ENCODE measurements at places on chromosomes 7 and 10. TPM values are rescaled to one million over a fixed set of nuclear protein-coding genes. Genes with fewer than 3 reads are reported as not detected.
A peak's percentile ranks its signal among the peaks of the same experiment; 100 is the strongest.

XRCC2 gene
- total RNA-seq, result 2.2 TPM

GRCh38 chr10:129963641-129964501 is at the start of gene EBF3:
Gene EBF3, minus strand, starts transcription at chr10:129964274. Its CDS starts 506 bp downstream, at chr10:129963768.
- H3K27ac ChIP-seq, result peak within 1 kb of the TSS; percentile 85
- peaks cover 25% of the 10 kb centered on the region for H3K27me3 ChIP-seq
- DNase-seq, result no peak
- no peaks in the 10 kb centered on the region for H3K36me3 ChIP-seq
- H3K4me1 ChIP-seq, result peaks cover under 1% of the 10 kb centered on the region

DNA sequence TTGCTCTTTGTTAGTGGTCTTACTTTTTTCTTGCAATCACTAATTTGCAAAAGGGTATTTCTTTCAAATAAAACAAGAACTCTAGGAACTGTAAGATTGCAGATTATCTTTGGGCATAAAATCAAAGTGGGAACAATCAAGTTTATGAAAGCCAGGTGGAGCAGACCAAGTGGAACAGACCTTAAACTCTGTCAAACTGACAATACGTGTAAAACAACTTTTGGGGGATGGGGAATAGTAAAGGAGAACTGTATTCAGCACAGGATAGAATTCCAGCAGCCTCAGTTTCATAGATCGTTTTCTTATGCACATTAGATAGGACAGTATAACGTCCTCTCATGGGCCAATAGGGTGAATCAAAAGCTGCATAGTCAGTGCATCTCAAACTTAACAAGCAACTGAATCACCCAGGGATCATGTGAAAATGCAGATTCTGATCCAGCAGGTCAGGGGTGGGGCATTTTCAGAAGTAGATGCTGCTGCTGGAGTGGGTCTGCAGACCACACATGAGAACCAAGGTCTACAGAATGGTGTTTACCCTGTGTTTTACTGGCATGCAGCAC is 120.7 kb downstream of the PIP4K2A start:
- H3K27ac ChIP-seq, result no peak overlapping the region
- H3K4me1 ChIP-seq, result no peaks in the 10 kb centered on the region
- H3K27me3 ChIP-seq, result no peaks in the 10 kb centered on the region
- no peak overlapping the region for H3K4me3 ChIP-seq
- no peak for DNase-seq

DGKB gene
- 0.44 TPM for total RNA-seq

- H3K4me3 ChIP-seq, result no peak overlapping the region
- no peaks in the 10 kb centered on the region for H3K36me3 ChIP-seq
- H3K27me3 ChIP-seq, result no peaks in the 10 kb centered on the region
- no peak overlapping the region for H3K27ac ChIP-seq
Measured at GRCh38 chr7:87094322-87094721, 34.9 kb upstream of the ELAPOR2 start.

GRCh38 chr7:108166687-108167086 is 36.5 kb upstream of the LAMB4 start:
- H3K27ac ChIP-seq, result no peak overlapping the region
- H3K4me1 ChIP-seq, result no peaks in the 10 kb centered on the region
- H3K4me3 ChIP-seq, result no peak overlapping the region
- DNase-seq, result no peak
- H3K27me3 ChIP-seq, result no peaks in the 10 kb centered on the region
- H3K36me3 ChIP-seq, result no peaks in the 10 kb centered on the region

DNA sequence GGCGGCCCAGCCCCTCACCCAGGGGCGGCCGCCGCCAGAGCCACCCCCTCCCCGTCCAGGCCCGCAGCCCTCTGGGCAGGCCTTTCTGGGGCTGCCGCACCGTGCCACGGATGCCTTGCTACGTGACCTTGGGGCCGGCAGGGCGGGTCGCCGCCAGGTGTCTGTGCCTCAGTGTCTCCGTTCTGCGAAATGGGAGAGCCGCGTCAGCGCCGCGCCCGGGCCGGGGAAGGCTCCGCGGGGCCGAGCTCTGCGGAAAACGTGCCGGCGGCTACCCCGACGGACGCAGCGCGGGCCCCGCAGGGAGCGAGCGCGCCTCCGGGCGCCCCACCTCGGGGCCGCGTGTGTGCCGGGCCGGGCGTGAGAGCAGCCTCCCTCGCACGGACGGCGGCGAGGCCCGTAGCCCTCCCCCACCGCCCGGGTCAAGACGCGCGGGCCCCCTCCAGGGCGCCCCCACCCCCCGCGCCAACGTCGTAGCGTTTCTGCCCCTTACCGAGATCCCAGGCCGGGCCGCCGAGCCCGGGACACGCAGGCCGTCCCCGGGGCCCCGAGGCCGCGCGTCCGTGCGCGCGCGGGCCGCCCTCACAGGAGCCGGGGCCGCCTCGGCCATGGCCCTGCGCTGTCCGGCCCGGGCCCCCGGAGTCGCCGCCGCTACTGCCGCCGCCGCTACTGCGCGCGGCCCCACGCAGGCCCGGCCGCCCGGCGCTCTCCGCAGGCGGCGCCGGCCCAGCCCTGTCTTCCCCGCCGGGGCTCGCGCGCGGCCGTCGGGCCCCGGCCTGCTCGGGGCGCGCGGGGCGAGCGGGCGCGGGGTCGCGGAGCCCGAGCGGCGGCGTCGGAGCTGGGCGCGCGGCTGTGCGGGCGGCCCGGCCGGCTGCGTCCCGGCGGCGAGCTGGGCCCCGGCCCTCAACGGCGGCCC is 1.1 kb downstream of the ZNF777 start:
- DNase-seq, result no peak
- H3K27me3 ChIP-seq, result no peaks in the 10 kb centered on the region
- H3K27ac ChIP-seq, result no peak overlapping the region
- peak overlapping the region; percentile 90 for H3K4me3 ChIP-seq
- H3K4me1 ChIP-seq, result no peaks in the 10 kb centered on the region

ZMYND11 gene
- 83.7 TPM for total RNA-seq

HOXA9 gene
- 9.0 TPM for total RNA-seq

GRCh38 chr7:134548877-134549276 is at the start of gene AKR1B15:
Gene AKR1B15, plus strand, starts transcription at chr7:134549110. Its CDS starts 15,510 bp downstream, at chr7:134564620.
- no peaks in the 10 kb centered on the region for H3K27me3 ChIP-seq
- no peaks in the 10 kb centered on the region for H3K4me1 ChIP-seq
- H3K36me3 ChIP-seq, result no peaks in the 10 kb centered on the region
- no peak within 1 kb of the TSS for H3K4me3 ChIP-seq
- H3K27ac ChIP-seq, result no peak within 1 kb of the TSS

DNA sequence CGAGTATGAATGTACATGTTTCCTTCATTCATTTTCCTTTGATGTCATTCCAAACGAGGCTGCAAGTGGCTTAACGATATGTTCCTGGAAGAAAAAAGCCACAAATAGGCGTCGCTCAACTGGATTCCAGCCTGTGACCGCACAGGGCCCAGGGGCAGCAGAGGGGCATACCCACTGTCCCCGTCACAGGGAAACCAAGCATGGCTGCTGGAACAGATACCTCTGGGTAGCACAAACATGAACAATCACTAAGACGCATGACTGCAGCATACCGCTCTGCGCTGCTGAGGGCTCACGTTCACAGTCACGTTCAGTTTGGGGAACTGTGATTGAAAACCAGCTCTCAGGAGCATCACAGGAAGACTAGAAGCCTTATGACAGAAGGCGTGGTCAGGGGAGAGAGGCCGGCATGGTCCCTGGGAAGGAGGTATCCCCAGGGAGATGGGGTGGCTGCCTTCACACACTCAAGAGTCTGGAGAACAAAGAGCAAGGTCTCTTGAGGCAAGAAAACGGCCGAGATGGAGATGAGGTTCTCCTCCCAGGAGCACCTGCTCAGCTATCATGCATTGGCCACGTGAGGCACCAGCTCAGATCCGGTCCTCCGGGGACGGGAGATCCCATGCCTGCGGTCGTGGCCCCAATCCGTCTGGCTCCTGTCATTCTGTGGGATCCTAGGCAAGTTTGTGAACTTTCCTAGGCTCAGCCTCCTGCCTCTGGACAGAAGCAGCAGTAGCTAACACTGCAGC is 213.6 kb downstream of the DIP2C start:
- no peaks in the 10 kb centered on the region for H3K4me1 ChIP-seq
- H3K36me3 ChIP-seq, result no peaks in the 10 kb centered on the region
- H3K4me3 ChIP-seq, result no peak overlapping the region
- DNase-seq, result no peak
- H3K27me3 ChIP-seq, result no peaks in the 10 kb centered on the region
- H3K27ac ChIP-seq, result no peak overlapping the region

LRRTM3 gene
- not detected for total RNA-seq

DNA sequence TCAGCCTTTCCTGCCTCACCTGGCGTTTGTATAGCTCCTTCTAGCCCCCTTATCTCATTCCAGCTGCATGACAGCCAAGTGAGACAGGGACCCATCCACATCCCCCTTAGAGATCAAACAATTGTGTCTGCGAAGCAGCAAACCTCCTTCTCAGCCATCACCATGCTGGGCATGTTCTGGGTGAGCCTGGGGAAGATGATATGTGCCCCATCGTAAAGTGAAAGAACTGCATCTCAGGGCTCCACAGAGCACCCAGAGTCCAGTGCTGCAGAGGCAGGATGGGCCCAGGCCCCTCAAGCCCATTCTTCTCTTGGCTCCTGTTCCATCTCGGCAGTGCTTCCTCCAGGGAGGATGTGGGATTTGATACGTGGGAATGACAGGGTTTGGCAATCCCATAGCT is 43.2 kb downstream of the FIGNL1 start:
- H3K27me3 ChIP-seq, result peaks cover 12% of the 10 kb centered on the region
- no peaks in the 10 kb centered on the region for H3K36me3 ChIP-seq
- H3K4me1 ChIP-seq, result no peaks in the 10 kb centered on the region
- no peak overlapping the region for H3K27ac ChIP-seq

CDH23 gene
- total RNA-seq, result 11.6 TPM

DNA sequence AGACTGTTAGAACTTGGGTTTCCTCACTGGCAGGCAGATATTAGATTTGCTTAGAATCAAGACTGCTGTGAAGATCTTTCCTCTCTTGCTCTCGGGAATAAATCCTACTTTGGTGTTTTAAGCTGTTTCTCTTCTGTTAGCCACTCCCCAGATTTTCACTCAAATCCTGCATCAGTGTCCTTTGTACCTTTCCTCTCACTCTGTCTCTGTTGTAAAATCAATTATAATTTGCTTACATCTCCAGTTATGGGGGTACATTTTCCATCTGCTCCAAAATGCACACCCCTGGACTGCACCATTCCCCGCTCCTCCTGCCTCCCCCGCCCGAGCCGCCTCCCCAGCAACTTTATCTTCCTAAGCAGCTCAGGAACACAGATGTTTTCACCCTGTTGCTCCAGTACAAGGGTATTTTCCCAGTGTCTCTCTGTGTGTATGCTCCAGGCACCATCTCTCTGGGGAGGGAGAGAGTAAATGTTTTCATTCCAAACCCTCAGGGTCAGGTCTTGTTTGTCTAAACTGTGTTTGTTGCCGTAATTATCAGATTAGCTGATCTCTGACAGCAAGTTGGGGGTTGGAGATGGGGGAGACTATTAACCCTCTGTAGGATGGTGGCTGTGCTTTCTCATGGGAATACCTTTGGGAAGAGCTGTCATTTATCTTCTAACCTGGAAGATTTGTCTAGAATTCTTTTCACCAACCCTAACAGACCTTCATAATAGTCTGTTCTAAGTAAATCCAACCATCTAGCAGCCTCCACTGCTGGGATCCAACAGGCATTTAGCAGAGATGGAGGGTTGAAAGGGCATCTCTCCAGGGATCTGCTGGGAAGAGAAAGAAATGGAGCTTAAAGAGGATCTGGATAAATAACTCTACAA is 20.4 kb upstream of the GOT1 start:
- H3K4me1 ChIP-seq, result no peaks in the 10 kb centered on the region
- DNase-seq, result no peak
- no peak overlapping the region for H3K4me3 ChIP-seq
- H3K27me3 ChIP-seq, result peaks cover 17% of the 10 kb centered on the region
- no peak overlapping the region for H3K27ac ChIP-seq
- no peaks in the 10 kb centered on the region for H3K36me3 ChIP-seq

DNA sequence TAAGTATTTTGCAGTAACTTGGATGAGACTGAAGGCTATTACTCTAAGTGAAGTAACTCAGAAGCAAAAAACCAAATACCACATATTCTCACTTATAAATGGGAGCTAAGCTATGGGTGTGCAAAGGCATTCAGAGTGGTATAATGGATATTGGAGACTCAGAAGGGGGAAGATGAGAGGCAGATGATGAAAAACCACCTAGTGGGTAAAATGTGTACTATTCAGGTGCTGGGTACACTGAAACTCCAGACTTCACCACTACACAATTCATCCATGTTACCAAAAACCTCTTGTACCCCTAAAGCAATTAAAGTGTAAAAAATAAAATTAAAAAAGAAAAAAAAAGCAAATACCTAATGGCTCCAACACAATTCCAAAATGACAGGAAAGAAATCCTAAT is 351.7 kb downstream of the NXPH1 start:
- H3K4me1 ChIP-seq, result no peaks in the 10 kb centered on the region
- no peaks in the 10 kb centered on the region for H3K36me3 ChIP-seq
- H3K27me3 ChIP-seq, result no peaks in the 10 kb centered on the region
- H3K27ac ChIP-seq, result no peak overlapping the region
- no peak for DNase-seq

GRCh38 chr7:75642810-75643486 is 95.8 kb downstream of the HIP1 start:
- H3K36me3 ChIP-seq, result no peaks in the 10 kb centered on the region
- peaks cover 8% of the 10 kb centered on the region for H3K4me1 ChIP-seq
- H3K27ac ChIP-seq, result no peak overlapping the region
- DNase-seq, result no peak
- H3K27me3 ChIP-seq, result no peaks in the 10 kb centered on the region

DNA sequence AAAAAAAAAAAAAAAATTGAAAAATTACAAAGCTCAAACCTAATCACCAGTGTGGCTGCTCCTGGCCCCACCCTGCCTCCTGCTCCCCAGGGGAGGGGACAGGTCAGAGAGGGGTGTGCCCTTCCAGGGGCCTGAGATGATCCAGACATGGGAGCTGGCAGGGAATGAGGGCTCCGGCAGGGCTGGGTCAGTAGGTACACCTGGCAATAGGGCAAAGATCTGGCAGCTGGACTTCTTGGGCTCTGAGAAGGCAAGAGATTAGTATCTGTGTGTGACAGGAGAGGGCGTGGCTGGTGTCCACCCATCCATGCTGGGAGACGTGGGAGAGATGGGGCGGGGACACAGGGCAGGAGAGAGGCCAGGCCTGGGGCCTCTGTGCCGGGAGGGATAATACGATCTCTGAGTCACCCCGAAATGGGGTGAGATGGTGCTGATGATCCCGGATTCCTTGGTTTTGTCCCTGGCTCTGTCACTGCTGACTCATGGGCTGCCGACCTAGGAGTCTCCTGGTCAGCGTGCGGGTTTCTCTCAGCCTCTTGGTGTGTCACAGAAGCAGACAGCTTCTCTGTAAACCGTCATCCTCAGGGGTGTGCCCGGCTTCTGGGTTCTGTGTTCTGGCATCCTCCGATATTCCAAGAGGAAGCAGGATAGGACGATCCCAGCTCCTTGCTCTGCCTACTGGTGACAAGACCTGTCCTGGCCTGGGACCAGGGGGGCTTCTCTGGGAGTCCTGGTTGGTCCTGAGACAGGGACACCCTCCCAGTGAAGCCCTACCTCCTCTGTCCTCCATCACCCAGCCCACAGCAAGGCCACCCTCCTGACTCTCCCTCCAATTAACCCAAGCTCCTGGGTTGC is 8.2 kb upstream of the CLDN4 start:
- peak overlapping the region; percentile 95 for H3K27ac ChIP-seq
- DNase-seq, result peak; percentile 85
- no peaks in the 10 kb centered on the region for H3K4me1 ChIP-seq
- no peaks in the 10 kb centered on the region for H3K27me3 ChIP-seq

All from breast epithelium (tissue), 4 donors.